ENCODE measurements at places on chromosomes 2 and 18.

DNA sequence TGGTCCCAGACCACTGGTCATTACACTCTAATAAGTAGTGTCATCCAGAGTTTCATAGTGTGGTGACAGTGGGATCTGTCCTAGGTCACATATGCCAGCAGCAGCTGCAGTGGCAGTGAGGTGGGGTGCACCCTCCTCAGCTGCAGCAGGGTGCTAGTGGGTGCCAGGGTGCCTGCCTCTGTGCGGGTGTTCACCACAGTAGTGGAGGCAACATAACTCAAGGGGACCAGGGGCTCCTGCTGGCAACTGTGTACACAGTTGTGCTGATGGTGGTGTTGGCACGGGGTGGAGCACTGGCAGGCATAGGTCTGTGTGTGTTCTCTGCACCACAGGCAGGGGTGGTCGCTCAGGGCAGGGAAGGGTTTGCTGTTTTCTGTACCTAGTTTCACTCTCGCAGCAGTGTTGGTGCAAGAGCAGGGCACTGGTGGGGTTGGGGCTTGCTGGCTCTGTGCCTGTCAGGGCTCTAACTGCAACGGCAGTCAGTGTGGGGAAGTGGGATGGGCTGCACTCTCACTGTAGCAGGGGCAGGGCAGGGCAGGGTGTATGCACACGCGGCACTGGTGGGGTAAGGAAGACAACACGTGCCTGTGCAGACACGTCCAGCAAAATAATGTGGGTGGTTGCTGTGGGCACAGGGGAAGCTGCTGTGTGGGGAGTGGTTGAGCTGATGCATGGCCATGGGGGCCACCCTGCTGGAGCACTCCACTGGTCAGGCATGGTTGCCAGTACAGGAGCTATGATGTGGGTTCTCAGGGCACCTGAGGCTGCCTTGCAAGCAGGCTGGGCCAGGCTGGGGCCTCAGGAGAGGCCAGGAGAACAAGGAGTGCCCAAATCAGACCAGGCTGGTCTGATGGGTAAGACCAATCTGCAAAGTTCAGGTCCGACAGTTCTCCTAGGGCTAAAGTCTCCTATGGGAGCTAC, 226.6 kb downstream of the MEIS1 start:
- DNase-seq, result no peak

DNA sequence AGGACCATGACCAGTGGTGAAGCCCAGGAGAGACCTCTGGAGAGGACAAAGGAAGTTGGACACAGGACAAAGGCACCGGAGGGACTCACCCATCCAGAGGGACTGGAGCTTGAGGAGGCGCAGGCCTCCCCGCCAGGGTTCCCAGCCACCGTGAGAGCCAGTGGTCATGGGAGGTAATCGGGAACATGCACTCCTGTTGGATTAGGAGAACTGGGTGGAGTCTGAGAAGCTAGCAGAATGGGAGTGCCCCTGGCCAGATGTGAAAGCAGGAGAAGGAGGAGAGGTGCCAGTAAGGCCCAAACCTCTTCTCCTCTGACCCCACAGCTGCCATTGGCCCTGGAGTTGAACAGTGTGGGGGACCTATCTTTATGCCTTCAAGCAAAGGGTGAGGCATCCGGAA, 20.3 kb downstream of the POU3F3 start:
- DNase-seq, result no peak

GRCh38 chr2:152715854-152716428, 1.3 kb downstream of the PRPF40A start:
- peak; percentile 12 for DNase-seq

GRCh38 chr18:79525556-79526467, 130.1 kb downstream of the NFATC1 start:
- DNase-seq, result no peak

GRCh38 chr2:47165001-47165555, 10.0 kb upstream of the STPG4 start:
- DNase-seq, result no peak
